ENCODE measurements at places on chromosomes 2 and 18.
A peak's percentile ranks its signal among the peaks of the same experiment; 100 is the strongest.

GRCh38 chr2:98518101-98518500 is 73.4 kb downstream of the INPP4A start:
- no peak for DNase-seq

DNA sequence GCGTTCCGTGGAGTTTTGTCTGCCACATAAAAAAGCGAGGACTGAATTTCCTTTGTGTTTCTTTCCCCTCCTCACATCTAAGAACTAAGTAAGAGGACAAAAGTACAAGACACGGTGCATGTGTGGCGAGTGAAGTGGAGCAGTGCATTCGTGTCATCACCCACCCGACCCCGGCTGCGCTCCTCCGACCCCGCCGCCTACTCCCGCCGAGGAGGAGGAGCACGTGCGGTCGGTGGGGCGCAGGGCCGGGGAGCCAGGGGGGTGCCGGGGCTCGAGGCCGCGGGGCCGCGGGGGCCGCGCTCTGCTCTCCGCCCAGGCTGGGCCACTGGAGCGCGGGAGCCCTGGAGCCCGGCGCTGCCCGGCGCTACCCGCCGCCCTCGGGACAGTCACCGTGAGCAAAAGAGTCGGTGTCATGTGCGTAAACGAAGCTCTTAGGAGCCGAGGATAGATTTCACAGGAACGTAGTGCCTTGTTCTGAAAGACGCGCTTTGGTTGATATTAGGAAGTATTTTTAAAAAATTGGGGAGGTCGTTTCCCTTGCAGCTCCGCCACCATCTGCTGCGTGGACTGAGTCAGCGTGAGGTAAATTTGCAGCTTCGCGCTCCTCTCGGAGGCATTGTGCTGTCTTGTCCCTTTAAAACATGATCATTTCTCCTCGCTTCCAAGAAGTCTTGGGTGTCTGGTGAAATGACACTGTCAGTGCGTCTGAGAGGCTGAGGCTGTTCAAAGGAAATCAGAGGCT is 11.0 kb downstream of the TBR1 start:
- no peak for DNase-seq

- DNase-seq: no peak
Measured at GRCh38 chr2:216302981-216303676, 69.2 kb downstream of the MARCHF4 start.

DNA sequence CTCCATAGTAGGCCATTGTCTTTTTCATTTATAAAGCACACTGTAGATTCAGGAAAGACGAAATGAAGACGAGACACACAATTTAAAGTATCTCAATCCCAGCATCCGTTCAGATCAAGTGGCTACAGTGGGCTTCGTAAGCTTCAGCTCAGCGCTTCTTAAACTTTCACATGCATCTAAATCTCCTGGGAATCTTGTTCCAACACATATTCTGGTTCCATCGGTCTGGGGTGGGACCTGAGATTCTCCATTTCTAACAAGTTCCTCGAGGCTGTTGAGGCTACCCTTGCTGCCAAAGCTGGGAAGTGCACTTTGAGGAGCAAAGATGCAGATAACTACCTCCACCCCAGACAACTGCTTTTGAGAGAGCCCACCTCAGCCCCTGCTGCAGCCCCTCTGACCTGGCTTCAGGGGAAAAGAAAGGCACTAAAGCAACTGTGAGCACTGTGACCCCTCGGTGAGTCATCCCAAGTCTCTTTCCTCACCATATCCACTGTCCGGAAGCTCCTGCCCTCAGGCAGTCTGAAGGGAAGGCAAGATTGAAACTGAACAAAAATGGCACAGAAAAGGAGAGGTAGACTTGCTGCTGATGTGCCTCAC is 201.1 kb upstream of the FBXO11 start:
- DNase-seq: peak; percentile 81

GRCh38 chr2:158184001-158184400 is 82.3 kb downstream of the UPP2 start:
- no peak for DNase-seq

Measured in foreskin melanocyte (primary cell).